ENCODE measurements at places on chromosomes 1 and 21.

GRCh38 chr1:204408074-204408507 is 3.5 kb downstream of the PPP1R15B start:
- peak; percentile 67 for DNase-seq

DNA sequence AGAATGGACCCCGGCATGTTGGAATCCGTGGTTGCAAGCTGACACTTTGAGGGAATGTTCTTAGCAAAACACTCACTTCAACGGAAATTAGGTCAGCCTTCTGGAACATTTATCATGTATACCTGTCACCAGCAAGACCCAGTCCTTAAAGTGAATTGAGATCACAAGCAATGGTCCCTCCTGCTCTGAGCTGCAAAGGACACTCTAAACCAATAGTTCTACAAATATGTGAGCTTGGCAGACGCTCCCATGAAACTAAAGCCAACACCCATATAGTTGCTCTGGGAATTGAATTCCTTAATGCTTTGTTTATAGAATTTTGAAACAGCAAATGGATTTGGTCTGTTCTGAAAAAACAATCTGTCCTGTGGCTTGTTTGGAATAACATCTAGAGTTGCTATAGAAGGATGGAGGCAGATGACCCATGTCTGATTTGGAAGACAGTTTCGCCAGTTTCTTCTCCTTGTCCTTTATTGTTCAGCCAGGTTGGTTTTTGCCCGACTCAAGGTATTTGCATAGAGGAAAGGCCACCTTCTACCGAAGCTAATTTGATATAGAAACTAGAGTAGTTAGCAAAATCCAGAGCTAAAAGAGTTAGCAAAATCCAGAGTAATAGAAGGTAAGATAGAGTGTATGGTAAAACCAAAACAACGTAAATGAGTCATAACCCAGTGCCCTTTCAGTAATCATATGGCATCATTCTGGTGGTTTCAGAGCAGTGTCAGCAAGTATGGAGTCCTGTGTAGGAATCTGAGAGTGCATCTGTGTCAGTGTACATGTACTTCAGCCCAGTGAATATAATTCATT is 236.2 kb downstream of the NFIA start:
- peak; percentile 85 for DNase-seq

- DNase-seq = no peak
Observed at GRCh38 chr1:58524353-58524945, 22.1 kb downstream of the OMA1 start.

DNA sequence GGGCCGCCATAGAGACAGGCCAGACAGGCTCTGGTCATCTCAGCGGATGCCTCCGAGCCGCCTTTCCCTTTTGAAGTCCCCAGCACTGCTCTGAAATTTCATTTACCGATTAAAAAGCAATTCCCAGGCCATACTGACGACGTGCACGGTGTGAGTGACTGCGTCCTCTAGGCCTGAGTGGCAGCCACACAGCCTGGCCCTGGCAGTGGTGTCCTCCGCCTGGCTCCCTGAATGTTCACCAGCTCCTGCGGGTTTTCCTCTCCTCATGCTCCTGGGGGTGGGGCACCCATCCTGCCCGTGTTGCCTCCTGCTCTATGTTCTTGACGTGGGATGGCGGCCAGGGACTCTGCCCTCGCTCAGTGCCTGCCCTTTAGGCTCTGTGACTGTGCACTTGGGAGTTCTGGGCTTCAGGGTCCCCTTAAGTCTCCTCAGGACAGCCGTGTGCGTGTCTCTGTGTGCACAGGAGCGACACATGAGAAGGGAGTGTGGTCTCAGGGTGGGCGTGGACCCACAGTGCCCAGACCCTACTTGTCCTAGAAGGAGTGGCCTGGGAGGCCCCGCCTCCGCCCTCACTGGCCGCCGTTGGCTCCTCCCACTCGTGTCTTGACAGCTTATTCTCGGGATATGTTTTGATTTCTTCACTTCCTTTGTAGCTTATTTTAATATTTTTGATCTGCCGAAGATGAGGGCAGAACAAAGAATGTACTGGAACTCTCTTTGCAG is 3.6 kb downstream of the SKI start:
- peak; percentile 90 for DNase-seq

- no peak for DNase-seq
Observed at GRCh38 chr1:200749090-200749489, 10.4 kb downstream of the CAMSAP2 start.

- DNase-seq = peak; percentile 32
Observed at GRCh38 chr1:38608202-38608864, 251.2 kb downstream of the RRAGC start.

DNA sequence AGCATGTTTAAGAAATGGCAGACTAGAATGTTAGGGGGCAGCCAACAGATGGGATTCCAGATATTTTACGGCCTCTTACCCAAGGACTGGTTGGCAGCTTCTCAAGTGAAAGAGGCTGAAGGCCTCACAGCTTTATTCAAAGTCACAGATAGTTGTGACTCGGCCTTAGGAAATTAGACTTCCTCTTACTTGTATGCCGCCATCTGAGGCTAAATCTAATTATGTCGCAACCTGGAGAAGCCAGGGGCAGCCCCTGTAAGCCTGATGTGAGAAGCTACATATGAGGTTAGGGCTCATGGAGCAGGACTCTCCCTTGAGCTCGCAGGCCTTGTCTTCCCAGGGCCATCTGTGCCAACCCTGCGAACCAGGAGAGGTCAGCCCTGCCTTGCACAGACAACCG is 352.5 kb downstream of the HHAT start:
- DNase-seq = no peak

GRCh38 chr1:181812208-181812607 is 249.3 kb downstream of the ZNF648 start:
- no peak for DNase-seq

DNA sequence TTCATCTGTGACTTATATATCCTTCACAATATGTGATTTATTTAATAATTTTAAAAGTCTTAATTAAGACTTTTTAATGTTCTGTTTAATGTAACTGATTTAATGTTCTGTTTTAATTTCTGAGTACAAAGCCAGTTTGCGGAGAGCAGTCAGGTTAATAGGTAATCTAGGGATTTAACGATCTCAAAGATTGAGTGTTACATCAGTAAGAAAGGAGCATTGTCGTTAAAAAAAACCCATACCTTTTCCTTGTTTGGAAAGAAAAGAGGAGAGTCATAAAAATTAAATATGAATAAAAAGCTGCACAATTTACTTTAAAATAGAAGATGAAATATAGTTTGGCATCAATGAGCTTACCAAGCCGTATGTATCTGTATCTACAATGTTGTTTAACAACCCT is 621.4 kb downstream of the KIF26B start:
- no peak for DNase-seq

DNA sequence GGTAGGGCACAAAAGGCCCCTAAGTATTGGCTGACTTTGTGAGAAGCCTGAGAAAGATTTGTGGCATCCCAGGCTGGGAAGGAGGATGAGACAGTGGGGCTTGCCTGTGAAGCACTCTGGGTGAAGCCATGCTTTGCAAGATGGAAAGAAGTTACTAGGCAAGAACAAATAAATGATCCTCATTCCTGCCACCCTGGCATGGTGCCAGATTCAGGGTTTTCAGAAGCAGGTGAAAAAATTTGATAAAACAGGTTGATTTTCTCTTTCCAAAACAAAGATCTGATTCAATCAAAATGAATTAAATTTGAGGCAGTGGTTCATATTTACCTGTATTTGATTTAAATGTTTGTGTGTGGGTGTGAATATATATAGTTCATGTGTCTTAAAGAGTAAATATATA is 386.9 kb upstream of the PROX1 start:
- no peak for DNase-seq

DNA sequence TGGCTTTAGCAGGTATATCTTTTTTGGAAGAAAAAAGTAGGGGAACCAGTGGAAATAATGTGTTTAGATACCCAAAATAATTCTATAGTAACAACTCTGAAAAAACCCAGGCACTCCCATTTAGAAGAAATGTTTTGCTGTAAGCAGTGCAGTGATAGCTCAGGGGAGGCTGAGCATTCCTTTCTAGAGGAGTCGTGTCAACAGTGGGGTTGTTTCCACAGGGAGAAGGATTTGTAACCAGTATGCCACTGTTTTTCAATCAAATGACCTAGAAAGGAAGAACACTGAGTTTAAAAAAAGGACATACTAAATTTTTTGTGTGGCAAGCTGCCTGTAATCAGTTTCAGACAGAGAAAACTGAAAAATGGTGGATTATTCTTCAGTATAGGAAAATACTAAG is 2.4 kb downstream of the PGD start:
- no peak for DNase-seq

DNA sequence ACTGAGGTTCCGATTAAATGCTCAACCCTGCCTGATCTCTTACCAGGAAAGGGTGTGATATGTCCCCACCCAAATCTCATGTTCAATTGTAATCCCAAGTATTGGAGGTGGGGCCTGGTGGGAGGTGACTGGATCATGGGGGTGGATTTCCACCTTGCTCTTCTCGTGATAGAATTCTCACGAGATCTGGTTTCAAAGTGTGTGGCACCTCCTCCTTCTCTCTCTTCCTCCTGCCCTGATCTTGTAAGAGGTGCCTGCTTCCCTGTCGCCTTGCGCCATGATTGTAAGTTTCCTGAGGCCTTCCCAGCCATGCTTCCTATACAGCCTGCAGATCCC is 34.9 kb downstream of the RSPH1 start:
- DNase-seq = no peak

DNA sequence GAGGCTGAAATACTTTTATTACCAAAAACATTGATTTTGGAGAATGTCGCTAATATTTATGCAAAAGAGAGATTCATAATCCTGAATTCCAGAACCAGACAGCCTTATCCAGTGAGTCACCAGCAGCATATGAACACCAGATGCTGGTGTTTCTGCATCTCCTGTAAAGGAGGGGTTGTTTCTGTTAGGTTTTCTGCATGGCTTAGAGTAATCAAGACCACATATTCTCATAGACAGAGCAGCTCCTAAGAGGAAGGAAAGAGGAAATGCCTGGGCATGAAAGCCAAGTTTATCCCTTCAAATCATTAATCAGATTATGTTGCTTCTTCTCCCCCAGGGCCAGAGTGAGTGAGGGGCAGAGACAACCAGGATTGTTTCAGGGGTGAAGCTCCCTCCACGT is 86.2 kb downstream of the NGF start:
- no peak for DNase-seq

- DNase-seq = peak; percentile 75
Observed at GRCh38 chr1:39258146-39258924, 53.8 kb downstream of the MACF1 start.

GRCh38 chr1:179058487-179059483 is 23.1 kb upstream of the TOR3A start:
- no peak for DNase-seq

DNA sequence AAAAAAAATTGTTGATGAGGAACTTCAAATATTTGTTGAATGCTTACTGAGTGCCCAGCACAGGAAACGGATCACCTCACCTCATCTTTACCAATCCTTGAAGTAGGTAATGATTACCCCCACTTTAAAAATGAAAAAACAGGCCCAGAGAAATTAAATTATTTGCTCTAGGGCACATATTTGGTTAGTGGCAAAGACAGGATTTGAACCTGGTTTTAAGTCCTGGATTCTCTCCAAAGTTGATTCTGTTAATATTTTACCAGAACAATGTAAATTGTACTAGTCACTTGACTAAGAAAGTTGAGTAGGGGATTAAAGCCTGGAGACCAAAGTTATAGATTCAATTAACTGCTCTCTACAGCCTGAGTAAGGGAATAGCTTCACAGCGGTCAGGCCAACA is 97.9 kb downstream of the GIPC2 start:
- DNase-seq = no peak

DNA sequence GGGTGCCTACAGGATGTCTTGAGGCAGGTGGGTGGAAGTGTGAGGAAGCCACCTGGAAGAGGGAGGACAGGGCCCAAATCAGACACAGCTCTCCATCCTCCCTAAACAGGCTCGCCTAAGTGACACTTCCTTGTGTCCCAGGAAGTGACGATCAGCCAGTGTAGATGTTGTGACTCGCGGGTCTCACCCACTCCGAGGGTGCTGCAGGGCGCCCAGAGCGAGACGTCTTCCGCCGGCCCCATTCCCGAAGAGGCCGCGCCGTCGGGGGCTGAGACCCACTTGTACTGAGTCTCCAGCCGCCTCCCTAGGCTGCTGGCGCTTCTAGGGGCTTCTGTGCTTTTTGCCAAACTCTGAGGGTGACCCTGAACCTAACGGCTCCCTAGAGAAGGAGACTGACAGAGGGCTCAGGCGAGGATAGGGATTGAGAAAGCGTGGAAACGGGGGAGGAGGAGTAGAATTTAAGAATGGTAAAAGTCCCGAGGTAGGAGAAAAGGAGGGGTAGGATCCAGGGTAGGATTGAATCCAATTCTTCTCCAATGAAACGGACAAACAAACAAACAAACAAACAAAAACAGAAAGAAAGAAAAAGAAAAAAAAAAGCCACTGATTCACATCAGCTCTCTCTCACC is 543 bp upstream of the MARK1 start:
- peak; percentile 15 for DNase-seq

DNA sequence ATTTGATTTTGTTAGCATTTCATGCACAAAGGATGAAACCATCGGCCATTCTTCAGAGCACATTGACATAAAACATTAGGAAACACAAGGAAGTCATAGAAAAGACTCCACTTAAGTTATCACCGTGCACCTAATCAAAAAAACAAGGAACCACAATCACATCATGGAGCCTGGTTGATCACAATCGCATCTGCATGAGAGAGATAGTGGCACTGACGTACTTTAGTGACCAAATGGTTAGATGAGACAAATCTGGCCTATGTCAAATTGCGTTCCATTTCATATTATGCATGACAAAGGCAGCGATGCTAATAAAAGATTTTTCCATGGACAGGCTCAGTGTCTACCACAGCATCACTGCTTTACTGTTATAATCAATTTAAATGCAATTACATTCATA is 571.8 kb upstream of the ADGRL2 start:
- no peak for DNase-seq

DNA sequence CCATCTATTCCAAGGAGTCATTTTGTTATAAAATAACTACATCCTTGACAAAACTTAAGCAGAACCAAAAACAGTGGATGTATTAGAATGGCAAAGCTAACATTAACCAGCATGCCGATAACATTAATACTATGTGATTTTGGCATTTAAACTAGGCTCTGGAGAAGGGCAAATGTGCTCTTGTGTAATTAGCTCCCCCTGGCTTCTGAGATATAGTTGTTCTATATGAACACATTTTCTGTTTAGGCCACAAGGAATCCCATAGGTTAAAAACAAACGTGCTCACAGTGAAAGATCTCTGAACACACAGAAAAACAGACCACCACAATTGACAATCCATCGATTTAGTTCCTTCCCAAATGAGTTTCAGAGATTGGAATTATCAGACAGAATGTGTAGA is 57.4 kb upstream of the TARS2 start:
- DNase-seq = peak; percentile 23

GRCh38 chr1:3789421-3790300 is 6.6 kb downstream of the LRRC47 start:
- no peak for DNase-seq

Measured in endothelial cell of umbilical vein (primary cell).